ENCODE measurements at places on chromosomes 11 and 22.

DNA sequence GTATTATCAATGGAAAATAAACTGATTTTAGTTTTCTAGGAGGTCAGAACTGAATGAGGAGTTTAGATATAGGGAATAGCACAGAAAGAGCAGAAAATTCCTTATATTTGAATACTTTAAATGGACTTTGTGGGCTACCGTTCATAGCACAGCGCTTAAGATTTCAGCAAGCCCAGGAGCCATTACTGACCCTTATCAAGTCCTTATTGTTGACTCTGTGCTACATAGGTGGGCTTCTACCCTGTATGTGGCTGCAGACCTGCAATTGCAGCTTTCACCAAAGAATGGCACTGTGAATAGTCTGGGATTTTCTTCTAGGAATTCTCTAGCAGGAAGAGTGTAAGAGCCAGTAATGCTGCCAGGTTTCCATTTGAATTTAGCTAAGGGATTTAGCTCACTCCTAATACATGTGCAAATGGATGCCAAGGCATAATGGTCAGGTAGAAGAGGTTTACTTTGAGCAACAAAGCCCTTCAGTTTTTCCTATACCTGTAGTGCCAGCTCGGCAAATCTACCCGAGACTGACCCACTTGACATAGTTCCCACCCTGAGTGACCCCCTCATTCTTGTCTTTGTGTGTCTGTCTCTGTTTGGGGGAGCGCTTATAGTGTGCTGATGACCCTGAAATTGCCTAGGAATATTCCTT lies 42.5 kb upstream of the DLAT start:
- DNase-seq: no peak

- no peak for DNase-seq
Observed at GRCh38 chr22:45563362-45564040, 60.8 kb downstream of the FBLN1 start.

DNA sequence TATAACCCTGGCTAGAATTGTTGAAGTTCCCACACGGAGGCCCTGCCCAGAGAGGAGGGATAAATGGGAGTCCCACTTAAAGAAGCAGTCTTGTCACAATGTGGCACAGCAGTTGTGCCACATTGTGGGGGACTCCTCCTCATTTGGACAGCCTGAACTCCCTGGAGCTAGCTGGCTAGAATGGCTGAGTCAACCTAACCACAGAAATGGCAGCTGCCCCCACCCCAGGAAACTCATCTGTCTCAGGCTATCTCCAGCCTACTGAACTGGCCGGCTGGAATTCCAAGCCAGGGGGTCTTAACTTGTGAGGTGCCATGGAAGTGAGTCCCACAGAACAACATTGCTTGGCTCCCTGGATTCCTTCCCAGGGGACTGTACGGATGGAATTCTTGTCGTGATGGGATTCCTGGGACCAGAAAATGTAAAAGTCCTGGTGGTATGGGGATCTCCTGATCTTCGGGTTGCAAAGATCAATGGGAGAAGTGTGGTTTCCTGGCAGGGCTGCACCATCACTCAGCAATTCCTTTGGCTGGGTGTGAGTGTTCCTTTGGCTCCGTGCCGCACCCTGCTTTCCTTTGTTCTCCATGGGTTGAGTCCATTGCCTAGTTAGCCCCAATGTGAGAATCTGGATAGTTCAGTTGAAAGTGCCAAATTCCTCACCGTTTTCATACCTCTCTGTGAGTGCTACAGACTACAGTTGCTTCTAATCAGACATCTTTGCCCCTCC lies 791.2 kb upstream of the FAT3 start:
- DNase-seq: no peak

DNA sequence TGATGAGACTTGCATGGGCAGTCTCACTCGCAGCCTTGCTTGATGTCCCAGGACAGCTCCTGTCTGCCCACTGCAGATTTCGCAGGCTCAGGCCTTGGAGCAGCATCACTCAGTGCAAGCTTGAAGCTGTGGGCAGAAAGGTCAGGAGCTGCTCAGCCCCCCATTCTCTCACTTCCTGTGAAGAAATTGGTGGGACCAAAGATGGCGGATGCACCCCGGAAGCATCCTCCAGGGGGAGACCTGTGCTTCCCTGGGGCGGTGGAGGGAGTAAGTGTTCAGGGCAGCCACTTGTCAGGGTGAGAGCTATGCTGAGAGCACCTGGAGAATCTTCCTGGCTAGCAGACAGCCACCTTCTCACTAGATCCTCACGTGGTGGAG lies 11.3 kb downstream of the PLAAT2 start:
- no peak for DNase-seq

- DNase-seq: no peak
Observed at GRCh38 chr11:106413222-106413621, 335.8 kb downstream of the AASDHPPT start.

DNA sequence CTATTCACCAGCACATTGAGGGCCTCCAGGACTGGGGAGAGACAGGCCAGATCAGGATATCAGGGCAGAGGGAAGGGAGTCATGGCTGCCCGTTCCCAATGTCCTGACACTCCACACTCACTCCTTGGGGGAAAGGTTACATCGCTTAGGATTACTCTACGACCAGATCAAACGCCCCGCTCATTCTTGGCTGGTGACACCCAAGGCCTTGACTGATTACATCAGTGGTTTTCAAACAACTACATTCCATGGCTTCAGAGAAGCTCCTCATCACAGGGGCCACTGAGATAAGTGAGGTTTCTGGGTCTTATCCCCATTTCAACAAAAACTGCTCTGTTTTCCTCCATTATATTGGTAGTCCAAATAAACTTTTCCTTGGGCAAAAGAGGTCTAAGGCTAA lies 15.0 kb downstream of the UBE2L6 start:
- DNase-seq: no peak

DNA sequence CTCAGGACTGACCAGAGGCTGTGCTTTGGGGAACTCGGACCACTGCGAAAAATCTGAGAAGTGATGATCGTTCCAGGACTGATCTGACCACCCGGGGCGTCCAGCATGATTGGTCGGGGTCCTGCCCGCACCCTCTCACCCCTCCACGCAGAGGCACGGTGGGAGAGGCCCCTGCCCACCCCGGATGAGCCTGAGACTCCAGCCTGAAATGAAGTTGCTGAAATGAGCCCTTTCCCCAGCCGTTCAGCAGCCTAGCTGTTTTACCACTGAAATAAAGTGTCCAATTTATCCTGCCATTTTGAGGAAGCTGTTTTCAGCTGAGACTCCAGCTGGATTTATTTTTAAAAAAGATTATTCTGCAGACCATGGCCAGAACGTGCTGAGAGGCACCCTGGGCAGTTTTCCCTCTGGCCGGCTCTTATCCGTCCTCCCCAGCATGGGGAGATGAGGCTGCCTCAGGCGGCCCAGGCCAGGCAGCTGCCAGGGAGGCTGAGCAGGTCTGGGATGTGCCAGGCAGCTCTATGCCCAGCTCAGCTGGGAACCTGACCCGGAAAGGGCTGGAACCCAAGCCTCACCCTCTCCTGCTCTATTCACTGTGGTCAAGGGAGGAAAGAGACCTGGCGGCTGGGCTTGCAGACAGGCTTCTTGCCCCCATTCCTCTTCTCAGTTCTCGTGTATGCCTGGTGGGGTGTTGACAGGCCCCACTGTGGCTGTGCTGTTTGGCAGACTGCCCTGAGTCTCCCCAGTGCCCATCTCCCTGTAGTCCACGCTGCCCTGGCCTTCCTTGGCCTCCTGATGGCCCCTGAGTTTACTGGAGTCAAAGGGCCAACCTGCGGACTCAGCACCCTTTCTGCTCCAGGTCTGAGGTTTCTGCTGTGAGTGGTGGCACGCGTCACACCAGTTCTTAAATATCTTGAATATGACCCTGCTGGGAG lies 161.0 kb upstream of the B3GAT1 start:
- DNase-seq: no peak

DNA sequence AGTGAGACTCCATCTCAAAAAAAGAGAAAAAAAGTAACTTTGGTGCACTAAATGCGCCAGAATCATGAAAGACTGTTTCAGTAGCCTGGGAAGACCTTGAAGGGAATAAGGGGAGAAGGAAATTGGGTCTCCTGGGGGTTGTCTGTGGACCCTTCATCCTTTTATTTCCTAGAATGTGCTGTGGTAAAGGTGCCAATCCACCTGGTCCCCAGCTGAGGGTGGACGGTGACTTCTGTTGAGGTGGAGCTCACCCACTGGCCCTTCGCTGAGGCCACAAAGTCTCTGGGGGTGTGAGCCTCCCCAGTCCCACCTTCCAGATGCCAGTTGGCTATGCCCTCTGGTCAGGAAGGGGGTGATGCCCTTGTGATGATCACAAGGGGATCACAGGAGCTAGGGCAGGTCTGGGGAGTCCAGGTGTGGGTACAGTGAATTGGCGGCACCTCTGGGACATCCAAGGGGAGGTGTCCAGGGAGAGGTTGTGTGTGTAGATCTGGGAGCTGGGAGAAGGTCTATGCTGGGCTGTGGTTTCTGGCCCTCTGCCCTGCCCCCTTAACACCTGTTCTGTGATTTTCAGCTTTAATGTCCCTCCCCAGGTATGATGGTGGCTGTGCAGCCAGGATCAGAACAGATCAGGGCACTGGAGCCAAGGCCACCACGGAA lies 34.2 kb upstream of the LMO1 start:
- DNase-seq: no peak

GRCh38 chr11:910044-910588 lies 494 bp downstream of the CHID1 start:
- DNase-seq: no peak

- no peak for DNase-seq
Observed at GRCh38 chr22:39448205-39449054, 8.4 kb upstream of the MGAT3 start.

GRCh38 chr11:8025123-8025522 lies 38.0 kb downstream of the EIF3F start:
- DNase-seq: no peak

GRCh38 chr11:33652431-33652830 lies 48.2 kb downstream of the C11orf91 start:
- no peak for DNase-seq

- DNase-seq: no peak
Observed at GRCh38 chr11:92480499-92480898, 255.9 kb downstream of the FAT3 start.

All from SW 1271 (cell line).